ENCODE measurements at places on chromosomes 13 and 19.

- DNase-seq, result no peak
These were observed 156.9 kb downstream of the ENOX1 start for GRCh38 chr13:43629691-43630480.

- no peak for DNase-seq
These were observed 87.3 kb upstream of the FARP1 start for GRCh38 chr13:98055623-98056022.

DNA sequence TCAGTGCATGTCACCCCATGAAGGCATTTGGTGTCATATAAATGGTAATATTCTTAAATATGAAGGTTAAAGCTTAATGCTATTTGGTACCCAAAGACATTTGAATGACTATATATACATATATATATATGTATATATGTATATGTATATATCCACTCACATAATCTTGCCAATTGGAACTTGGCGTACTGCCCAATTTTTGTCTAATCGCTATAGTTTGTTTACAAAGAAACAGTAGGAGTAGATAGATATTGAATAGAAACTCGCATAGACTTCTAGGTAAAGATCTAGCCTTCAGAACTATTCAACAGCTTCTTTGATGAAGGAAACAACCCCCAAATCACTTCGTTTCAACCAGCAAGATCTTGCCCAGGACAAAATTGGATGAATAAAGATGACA is 24.1 kb downstream of the KLF5 start:
- DNase-seq, result no peak

DNA sequence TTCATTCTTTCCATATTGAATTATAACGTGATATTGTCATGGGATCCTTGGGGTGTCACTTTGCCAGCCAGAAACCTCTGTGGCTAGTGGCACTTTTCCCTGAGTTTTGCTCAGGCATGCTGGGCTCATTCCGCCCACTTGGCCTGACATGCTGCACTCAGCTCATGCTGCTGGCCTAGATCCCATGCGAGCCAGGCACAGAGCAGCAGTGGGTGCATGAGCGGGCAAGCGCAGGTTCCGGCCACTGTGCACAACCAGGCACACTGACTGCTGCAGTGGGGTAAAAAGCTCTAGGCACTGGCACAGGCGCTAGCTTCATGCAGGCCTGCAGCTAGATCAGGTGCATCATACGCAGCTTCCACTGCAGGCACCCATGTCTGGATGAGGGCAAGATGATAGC is 221.2 kb downstream of the MAB21L1 start:
- no peak for DNase-seq

- peak; percentile 78 for DNase-seq
These were observed 19.3 kb upstream of the RASA3 start for GRCh38 chr13:114151565-114152284.

DNA sequence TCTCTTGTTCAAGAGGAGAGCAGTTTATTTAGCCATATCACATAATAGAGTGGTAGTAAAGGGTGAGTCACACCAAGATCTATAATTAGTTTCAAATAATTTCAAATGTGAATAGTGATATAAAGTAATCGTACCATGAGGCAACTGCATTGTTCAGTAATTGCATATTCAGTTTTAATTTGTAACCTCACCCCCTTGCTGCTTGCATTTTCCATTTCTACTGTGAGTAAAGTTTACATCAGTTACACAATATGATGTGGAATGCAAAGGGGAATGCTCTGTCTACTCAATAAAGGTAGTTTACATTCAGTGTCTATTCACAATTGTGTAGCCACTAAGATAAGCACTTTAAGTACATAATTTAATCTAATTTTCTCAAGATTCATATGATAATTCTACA is 1695.7 kb upstream of the SPRY2 start:
- no peak for DNase-seq

DNA sequence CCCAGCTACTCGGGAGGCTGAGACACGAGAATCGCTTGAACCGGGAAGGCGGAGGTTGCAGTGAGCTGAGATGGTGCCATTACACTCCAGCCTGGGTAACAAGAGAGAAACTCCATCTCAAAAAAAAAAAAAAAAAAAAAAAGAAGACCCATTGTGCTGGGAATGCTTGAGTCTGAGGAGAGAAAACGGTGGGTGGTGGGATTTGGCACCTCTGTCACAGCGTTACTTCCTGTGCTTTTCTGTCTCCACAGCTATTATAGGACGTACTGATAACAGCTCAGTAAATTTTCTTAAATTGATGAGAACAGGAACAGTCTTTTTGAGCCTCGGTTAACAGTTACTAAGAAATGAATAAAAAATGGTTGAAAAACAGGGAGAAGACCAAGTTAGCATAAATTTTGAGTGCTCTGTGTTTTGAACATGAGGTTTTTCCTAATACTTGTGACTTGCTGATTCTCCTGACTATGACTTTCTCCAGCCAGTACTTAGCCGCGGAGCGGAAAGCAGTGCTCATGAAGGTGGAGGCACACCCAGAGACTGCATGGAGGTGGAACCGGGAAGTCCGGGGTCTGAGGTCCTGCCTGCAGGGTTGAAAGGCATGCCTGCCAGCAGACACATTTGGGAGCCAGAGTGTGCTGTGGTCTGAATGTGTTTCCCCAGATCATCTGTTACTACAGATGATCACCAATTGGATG is 55.3 kb upstream of the TEX29 start:
- no peak for DNase-seq
